Stimulated activated CD8-positive, alpha-beta memory T cell treated with anti-CD3 and anti-CD28 coated beads, Interleukin-4, amount 100 ng/mL, for 1 hour (primary cell): ENCODE measurements at places on chromosomes 5 and 9.

GRCh38 chr9:107547772-107548297, 58.3 kb upstream of the KLF4 start:
- DNase-seq = no peak

DNA sequence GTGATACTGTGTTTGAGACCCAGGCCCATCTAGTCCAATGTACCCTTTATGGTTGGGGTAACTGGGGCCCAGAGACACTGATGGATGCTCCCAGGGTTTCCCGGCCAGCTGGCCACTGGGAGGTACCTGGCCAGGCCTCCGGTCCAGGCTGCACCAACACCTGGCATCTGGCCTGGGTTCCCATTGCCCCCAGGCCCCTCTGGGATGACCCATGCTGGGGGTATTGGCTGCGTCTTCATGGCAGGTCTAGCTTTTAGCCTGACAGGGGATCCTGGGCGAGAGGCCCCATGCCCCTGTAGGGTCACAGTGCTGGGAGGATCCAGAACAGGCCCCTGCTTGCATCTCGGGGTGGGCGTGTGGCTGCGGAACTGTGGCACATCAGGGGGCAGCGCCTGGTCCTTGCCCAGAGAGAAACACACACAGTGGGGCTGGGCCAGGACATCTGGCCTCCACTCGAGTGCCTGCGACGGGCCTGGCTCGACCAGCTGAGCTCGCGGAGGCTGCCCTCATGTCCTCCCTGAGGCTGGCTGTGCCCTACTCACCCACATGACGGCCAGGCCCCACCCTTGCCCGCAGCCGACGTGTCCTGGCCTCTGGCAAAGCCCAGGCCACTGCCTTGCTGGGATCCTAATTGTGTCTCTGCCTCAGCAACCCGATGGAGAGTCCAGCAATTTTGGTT, 21.5 kb upstream of the COL5A1 start:
- DNase-seq = no peak

DNA sequence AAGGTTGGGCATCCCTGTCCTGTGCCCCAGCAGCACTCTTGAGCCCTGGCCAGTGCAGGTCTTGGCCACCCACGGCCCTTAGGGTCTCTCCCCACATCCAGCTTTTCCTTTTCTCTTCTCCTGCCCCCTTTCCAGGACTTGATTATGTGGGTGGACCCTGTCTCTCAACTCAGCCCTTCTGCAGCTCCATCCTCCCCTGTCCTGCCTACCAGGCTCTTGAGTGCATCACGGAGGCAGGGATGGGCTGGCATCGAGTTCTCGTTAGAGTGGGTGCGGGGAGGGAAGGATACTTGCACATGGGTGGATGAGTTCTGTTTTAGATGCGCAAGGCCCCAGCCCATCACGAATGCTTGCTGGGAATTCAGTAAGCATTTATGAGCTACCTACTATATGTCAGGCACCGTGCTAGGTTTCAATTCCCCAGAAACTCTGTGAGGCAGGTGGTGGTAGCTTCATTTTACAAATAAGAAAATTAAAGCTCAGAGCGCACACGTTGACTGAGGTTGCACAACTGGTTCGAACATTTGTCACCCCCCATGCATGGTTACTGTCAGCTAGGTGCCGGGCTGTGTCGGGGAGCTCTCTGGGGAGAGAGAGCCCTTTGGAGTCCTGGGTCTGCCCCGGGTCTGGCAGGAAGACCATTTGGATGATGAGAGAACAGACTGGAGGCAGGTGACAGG, 144.6 kb upstream of the PITX1 start:
- DNase-seq = no peak

DNA sequence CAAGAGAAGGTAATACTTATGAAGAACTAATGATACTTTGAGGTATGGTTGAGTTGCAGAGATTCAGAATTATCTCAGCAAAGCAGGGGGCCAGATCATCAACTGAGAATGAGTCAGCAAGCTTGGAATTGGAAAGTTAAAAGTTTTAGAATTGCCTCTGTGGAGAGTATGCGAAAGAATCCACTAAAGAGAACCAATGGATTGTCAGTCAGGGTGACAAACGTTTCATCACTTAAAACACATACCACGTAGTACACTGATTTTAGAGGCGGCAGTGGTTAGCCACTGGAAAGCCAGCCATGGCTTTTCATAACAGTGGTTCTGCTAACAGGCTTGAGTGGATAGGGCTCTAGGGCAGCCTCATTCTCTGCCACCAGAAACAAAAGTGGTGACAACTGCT, 30.7 kb downstream of the AOPEP start:
- DNase-seq = no peak

GRCh38 chr9:9817176-9817575, 795.6 kb downstream of the PTPRD start:
- no peak for DNase-seq

GRCh38 chr9:76798527-76798926, 34.3 kb downstream of the PCA3 start:
- DNase-seq = no peak

DNA sequence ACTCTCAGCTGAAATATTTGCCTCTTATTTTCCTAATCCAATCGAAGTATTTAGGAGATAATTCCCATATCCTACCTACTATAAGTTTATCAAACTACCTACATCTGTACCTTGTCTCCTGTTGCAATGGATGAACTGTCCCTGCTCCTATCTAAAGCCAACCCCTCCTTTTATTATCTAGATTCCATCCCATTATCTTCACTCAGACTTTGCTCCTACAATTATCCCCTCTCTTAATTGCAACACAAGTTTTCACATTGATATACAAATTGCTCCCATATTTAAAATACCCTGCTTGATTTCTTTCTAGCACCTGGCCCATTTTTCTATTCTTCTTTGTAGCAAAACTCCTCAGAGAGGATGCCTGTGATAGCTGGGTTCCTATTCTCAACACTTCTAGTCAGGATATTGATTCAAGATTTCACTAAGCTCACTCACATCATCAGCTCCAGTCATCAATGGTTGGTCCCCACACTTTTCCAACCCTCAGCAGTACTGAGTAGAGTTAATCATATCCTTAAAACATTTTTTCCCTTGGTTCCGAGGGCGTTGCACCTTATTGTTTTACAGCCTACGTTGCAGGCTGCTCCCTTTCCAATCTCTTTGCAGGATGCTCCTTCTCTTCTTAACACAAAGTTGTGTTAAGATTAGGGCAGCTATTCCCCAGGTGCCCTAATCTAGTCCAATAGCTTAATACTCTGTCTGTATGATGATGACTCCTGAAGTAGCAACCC, 177.8 kb upstream of the PTGER4 start:
- DNase-seq = no peak

GRCh38 chr9:129498451-129499384, 122.2 kb downstream of the C9orf50 start:
- no peak for DNase-seq

GRCh38 chr5:88034520-88034919, 234.1 kb downstream of the TMEM161B start:
- no peak for DNase-seq

GRCh38 chr5:35089334-35090314, 41.9 kb upstream of the AGXT2 start:
- peak; percentile 21 for DNase-seq

DNA sequence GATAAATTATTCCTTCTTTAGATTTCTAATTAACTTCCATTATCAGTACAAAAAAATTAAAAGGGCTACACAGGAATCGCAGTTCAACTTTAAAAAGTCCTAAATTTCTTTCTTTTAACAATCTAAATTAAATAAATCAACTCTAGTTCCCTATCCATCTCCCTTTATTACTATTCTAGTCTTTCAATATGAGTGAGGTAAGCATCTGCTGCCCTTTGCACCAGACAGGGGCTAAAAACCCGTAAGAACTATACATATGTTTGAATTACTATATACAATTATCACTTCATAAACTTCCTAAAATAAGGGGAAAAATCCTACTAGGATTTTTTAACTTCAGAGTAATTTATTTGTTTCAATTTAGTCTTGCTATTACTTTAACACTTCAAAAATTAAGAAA, 145.6 kb downstream of the SSBP2 start:
- DNase-seq = no peak

- DNase-seq = no peak
Measured at GRCh38 chr9:95067897-95068296, 249.6 kb downstream of the FANCC start.

DNA sequence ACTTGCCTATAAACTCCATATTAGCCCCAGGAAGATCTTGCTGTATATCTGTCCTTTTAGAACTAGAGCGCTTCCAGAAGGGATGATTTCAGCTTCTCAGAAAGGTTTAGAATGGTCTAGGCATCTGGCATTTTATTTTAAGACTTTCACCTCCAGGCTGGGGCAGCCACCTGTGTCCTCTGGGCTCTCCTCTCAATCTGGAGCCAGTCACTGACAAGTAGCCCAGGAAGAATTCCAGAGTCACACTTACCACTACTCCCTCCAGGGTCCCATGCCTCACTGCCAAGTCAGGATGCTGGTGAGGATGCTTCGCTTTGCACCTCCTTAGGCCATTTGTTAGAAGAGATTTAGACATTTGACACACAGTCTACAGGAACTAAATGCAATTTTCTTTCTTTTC, 20.8 kb downstream of the B4GALT1 start:
- no peak for DNase-seq

DNA sequence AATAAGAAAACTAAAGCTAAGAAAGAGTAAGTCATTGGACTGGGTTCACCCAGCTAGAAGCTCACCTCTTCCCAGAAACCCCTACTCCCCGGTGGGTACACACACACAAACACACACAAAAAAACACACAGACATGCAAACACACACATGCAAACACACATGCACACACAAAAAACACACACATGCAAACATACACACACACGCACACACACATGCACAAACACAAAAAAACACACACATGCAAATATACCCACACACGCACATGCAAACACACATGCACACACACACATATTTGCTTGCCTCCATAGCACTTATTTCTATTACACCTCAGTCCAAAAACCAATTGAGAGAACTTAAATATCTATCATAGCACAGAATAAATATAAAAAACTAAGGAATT, 26.1 kb downstream of the RETREG1 start:
- no peak for DNase-seq

DNA sequence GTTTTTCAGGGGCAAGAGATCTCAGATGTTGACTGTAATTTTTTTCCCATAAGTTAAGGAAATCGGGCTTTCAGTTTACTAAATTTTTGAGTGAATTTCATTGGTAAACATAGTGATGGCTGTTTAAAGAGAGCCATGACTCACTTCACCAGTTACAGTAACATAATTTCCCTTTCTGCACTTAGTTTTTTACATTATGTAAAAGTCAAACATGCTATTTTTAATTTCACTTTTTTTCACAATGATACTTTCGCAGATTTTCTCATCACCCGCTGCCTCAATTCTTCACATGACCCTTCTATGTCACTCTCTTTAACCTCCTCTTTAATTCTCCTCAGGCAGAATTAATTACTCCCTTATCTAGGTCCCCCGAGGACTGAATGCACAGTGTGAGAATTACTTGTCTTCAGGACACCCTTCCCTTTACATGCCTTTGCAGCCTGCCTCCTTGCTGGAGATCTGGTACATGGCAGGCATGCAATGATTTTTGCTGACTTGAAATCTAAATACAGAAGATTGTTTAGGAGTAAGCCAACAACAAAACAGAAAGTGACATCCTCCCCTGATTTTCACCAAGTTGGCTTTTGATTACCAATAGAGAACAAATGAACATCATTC, 217.5 kb upstream of the S1PR3 start:
- no peak for DNase-seq

GRCh38 chr5:21823076-21823574, 1030.0 kb downstream of the CDH12 start:
- DNase-seq = no peak

- DNase-seq = no peak
Measured at GRCh38 chr9:34097865-34098264, 28.6 kb downstream of the DCAF12 start.

DNA sequence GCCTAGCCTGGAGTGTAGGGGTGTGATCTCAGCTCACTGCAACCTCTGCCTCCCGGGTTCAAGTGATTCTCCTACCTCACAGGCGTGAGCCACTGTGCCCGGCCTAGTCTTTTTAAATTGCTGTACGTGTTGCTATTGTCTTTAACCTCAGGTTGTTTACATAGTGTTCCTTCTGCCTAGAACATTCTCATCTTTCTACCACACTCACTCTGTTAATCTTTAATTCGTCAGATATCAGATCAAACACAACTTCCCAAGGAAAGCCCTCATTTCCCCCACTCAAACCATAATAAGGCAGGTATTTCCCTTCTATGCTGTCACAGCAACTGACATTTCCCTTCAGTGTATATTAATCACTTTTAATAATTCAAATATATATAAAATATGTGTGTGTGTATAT, 1310.0 kb upstream of the C9orf72 start:
- DNase-seq = no peak

DNA sequence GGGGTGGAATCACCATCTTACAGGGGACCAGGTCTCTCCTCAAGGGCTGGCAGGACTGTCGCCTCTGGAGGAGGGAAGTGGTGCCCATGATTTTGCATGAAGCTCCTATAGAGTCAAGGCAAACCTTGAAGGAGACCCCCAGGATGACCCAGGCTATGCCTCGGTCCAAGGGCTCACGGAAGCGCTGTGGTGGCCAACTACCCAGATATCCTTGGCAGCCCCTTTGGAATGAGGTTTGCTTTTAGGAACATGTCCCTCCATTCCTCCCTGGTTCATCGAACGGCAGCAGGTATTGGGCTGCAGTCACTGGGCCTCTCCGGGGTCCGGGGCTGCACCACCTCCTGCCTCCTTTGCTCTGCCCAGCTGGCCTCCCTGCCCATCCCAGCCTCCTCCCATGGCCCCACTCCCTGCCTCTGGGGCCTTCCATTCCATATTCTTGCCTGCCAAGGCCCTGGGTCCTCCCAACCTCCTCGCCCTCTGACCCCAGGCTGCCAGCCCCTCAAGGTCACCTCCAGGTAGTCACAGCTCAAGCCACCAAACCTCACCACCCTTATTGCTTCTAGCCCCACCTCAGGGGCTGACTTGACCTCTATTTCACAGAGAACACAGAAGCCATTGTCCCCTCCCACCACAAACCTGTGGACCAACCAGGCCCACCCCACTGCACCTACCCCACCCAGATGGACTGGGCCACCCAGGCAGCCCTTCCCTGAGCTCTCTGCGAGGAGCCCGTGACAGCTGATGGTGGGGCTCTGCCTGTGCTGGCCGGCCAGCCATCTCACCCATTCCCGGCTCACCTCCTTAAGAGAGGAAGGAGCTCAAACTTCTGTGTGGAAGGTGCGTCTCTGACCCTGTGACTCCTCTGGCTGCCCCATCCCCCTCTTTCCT, 3.6 kb upstream of the IL3 start:
- no peak for DNase-seq

DNA sequence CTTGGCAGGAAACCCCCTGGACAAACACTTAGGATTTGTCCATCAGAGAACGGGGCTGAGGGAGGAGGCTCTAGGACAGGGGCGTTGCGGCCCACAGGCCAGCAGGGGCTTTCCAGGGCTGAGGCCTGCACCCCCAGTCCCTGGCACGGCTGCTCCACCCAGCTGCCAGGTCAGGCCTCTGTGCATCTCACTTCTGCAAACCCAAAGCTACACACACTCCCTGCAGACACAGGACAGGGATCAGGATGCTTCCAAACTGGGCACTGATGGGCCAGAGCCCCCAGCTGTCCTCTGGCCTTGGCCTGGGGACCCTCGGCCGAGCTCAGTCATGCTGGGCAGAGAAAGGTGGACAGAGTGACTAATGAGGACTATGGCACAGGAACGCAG, 106.2 kb upstream of the SARDH start:
- no peak for DNase-seq
